Suprapubic skin (tissue), 4 donors: ENCODE measurements at places on chromosomes 12 and 14. TPM values are rescaled to one million over a fixed set of nuclear protein-coding genes. Genes with fewer than 3 reads are reported as not detected.

OR6C3 gene
- total RNA-seq: not detected

EML5 gene
- 1.8 TPM for total RNA-seq

PLCZ1 gene
- not detected for total RNA-seq

LTBP2 gene
- total RNA-seq: 21.7 TPM

AQP2 gene
- total RNA-seq: 0.15 TPM

GARIN6 gene
- not detected for total RNA-seq

DNAH10 gene
- 0.19 TPM for total RNA-seq

MYH6 gene
- total RNA-seq: not detected

TESPA1 gene
- total RNA-seq: not detected

TMPRSS12 gene
- total RNA-seq: 0.34 TPM

IRAK3 gene
- total RNA-seq: 6.5 TPM

C12orf50 gene
- not detected for total RNA-seq

ERG28 gene
- 10.2 TPM for total RNA-seq

MVK gene
- total RNA-seq: 30.1 TPM

CD163 gene
- total RNA-seq: 12.9 TPM

PLXNC1 gene
- total RNA-seq: 8.1 TPM

GRCh38 chr14:92287987-92288386 lies 35.0 kb upstream of the SLC24A4 start:
- H3K4me1 ChIP-seq: no peaks in the 10 kb centered on the region
- H3K4me3 ChIP-seq: no peak overlapping the region

DNA sequence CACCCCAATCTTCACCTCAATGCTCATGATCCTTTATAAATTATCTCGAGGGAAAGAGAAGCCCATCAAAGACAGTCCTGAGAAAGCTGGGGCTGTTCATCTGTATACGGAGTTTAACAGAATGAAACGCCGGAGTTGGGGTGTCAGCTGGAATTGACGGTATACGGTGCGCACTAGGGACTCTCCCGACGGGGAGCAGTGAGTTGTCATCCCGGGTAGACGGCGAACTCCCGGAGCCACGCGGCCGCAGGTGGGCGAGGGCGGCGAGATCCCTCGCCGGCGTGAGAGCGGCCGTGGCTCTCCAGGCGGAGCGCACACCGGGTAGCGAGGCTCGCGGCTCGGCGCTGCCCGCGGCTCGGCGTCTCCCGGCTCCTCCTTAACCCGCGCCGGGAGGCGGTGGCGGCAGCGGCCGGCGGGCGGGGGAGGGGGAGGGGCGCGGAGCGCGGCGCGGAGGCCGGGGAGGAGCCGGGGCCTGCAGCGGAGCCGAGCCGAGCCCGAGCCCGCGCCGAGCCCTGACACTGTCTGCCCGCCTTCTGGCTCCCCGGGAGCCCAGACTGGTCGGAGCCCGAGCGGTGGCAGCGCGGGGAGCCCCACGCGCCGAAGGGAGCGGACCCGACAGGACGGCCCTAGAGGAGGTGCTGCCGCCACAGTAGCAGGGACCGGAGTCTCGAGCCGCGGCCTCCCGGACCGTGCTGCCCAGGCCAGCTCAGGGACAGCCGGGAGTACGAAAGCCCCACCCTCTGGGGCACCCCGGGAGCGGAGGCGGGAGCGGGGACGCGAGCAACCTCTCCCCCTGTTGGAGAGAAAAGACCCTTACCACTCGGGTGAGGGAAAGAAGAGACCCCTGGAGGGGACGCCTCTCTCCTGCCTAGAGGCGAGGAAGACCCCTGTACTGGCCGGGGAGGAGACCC lies at the start of gene FOXJ2:
Gene FOXJ2, plus strand, starts transcription at position 475 of the 911 bp plus-strand sequence. CDS start 7,117 bp downstream, outside the sequence.
- H3K36me3 ChIP-seq: no peaks in the 10 kb centered on the region
- peak within 1 kb of the TSS; percentile 94 for H3K4me3 ChIP-seq
- peaks cover 57% of the 10 kb centered on the region for H3K4me1 ChIP-seq
- DNase-seq: peak; percentile 85
- no peaks in the 10 kb centered on the region for H3K27me3 ChIP-seq

- no peaks in the 10 kb centered on the region for H3K4me1 ChIP-seq
- H3K27me3 ChIP-seq: no peaks in the 10 kb centered on the region
- DNase-seq: no peak
These were observed 66.9 kb downstream of the METTL25 start for GRCh38 chr12:82425241-82425640.

DNA sequence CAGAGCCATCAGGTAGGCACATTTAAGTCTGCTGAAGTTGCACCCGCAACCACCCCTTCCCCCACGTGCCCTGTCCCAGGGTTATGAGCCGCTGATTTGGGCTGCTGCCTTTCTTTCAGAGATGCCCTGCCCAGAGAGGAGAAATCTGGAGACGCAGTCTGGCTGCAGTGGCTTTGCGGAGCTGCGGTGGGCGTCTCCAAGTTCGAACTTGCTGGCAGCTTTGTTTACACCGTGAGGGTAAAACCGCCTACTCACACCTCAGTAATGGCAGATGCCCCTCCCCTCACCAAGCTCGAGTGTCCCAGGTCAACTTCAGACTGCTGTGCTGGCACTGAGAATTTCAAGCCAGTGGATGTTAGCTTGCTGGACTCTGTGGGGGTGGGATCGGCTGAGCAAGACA lies 14.7 kb downstream of the PTCSC3 start:
- no peaks in the 10 kb centered on the region for H3K36me3 ChIP-seq
- H3K4me3 ChIP-seq: no peak overlapping the region
- no peaks in the 10 kb centered on the region for H3K27me3 ChIP-seq
- no peak overlapping the region for H3K27ac ChIP-seq

- H3K27me3 ChIP-seq: no peaks in the 10 kb centered on the region
- H3K4me1 ChIP-seq: no peaks in the 10 kb centered on the region
- no peak overlapping the region for H3K27ac ChIP-seq
- H3K36me3 ChIP-seq: no peaks in the 10 kb centered on the region
These were observed 168.0 kb downstream of the EGLN3 start for GRCh38 chr14:33782923-33783322.

- H3K36me3 ChIP-seq: no peaks in the 10 kb centered on the region
- H3K4me3 ChIP-seq: no peak overlapping the region
- no peaks in the 10 kb centered on the region for H3K4me1 ChIP-seq
- no peak for DNase-seq
- no peak overlapping the region for H3K27ac ChIP-seq
These were observed 298.6 kb upstream of the NOVA1 start for GRCh38 chr14:26896447-26896846.

- H3K27me3 ChIP-seq: no peaks in the 10 kb centered on the region
- H3K4me1 ChIP-seq: no peaks in the 10 kb centered on the region
- H3K27ac ChIP-seq: no peak overlapping the region
- H3K4me3 ChIP-seq: no peak overlapping the region
- H3K36me3 ChIP-seq: no peaks in the 10 kb centered on the region
These were observed 481.8 kb downstream of the TMEM117 start for GRCh38 chr12:44317651-44318126.

GRCh38 chr12:48022676-48023385 lies 18.6 kb upstream of the COL2A1 start:
- no peak overlapping the region for H3K27ac ChIP-seq
- H3K4me1 ChIP-seq: no peaks in the 10 kb centered on the region
- no peaks in the 10 kb centered on the region for H3K36me3 ChIP-seq

DNA sequence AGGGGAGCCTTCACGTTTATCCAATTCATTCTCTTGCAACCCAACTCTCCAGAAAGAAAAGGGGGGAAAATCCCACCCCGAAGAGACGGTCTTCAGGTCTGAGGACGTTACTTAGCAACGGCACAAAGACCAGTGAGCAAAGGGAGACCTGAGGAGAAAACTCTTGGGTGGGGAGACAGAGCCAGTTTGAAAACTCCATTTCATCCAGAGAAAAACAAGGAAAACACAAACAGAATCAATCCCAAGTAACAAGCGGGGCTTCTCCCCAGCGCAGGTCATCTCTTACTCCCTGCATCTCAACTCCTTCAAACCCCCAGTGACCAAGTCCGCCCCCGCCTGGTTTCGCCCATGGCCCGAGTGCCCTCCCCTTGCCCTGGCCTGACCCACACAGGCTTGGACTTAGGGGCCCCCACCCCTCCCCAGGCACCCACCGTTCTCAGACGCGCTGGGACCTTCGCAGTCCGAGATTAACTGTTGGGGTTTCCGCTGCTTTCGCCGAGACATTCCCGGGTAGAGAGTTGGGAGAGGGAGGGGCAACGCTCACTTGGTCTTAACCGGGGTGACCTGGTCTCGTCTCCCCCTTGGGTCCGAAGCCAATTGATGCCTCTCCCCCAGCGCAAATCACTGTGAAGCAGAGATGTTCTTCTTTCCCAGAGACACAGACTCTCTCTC lies 10.4 kb upstream of the SALL2 start:
- peaks cover 11% of the 10 kb centered on the region for H3K4me1 ChIP-seq
- H3K4me3 ChIP-seq: peak overlapping the region; percentile 30
- no peak for DNase-seq
- H3K36me3 ChIP-seq: no peaks in the 10 kb centered on the region
- no peak overlapping the region for H3K27ac ChIP-seq

GRCh38 chr12:120024193-120024592 lies 35.2 kb downstream of the BICDL1 start:
- no peak overlapping the region for H3K27ac ChIP-seq
- H3K36me3 ChIP-seq: no peaks in the 10 kb centered on the region
- no peaks in the 10 kb centered on the region for H3K4me1 ChIP-seq
- no peak overlapping the region for H3K4me3 ChIP-seq

DNA sequence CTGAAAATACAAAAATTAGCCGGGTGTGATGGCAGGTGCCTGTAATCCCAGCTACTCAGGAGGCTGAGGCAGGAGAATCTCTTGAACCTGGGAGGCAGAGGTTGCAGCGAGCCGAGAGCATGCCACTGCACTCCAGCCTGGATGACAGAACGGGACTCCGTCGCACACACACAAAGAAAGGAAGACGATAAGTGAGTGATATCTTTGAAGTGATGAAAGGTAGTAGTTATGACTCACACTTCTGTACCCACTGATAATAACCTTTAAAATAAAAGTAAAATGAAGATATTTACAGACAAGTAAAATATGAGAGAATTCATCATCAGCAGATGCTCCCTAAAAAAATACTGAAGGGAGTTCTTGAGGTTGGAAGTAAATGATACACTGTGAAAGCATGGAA lies 171.3 kb upstream of the CRY1 start:
- H3K4me1 ChIP-seq: no peaks in the 10 kb centered on the region
- DNase-seq: no peak
- H3K4me3 ChIP-seq: no peak overlapping the region

- no peak for DNase-seq
- H3K27ac ChIP-seq: no peak overlapping the region
- H3K27me3 ChIP-seq: no peaks in the 10 kb centered on the region
- H3K4me1 ChIP-seq: no peaks in the 10 kb centered on the region
- no peak overlapping the region for H3K4me3 ChIP-seq
- H3K36me3 ChIP-seq: no peaks in the 10 kb centered on the region
These were observed 16.6 kb downstream of the NOXRED1 start for GRCh38 chr14:77406718-77407117.

GRCh38 chr12:77179515-77179914 lies 114.1 kb upstream of the E2F7 start:
- no peak overlapping the region for H3K4me3 ChIP-seq
- no peaks in the 10 kb centered on the region for H3K4me1 ChIP-seq
- no peaks in the 10 kb centered on the region for H3K27me3 ChIP-seq
- no peak overlapping the region for H3K27ac ChIP-seq
- H3K36me3 ChIP-seq: no peaks in the 10 kb centered on the region

- DNase-seq: no peak
- H3K4me1 ChIP-seq: peaks cover 60% of the 10 kb centered on the region
- H3K4me3 ChIP-seq: peak overlapping the region; percentile 53
- H3K36me3 ChIP-seq: no peaks in the 10 kb centered on the region
- peak overlapping the region; percentile 81 for H3K27ac ChIP-seq
These were observed 11.7 kb upstream of the INF2 start for GRCh38 chr14:104677512-104678332.

DNA sequence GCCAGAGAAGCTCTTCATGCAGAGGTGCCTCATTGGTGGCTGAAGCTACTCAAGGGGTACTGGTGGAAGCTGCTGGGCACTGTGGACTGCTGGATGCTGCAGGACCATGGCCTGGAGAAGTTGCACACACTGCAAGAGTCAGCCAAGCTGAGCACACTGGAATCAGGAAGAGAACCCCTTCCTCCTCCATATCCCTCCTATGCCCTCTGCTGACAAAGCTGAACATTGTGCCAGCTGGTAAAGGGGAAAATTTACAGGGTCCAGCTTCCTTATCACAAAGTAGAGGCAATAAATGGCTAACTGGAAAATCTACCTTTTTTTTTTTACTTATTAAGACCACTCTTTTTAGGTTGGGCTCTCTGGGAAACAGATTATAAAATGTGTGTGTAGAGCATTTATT lies 6.5 kb downstream of the CCDC175 start:
- no peaks in the 10 kb centered on the region for H3K27me3 ChIP-seq
- DNase-seq: no peak
- no peaks in the 10 kb centered on the region for H3K4me1 ChIP-seq
- H3K27ac ChIP-seq: no peak overlapping the region
- H3K4me3 ChIP-seq: no peak overlapping the region

GRCh38 chr12:127785540-127785939 lies 481.4 kb upstream of the TMEM132C start:
- no peaks in the 10 kb centered on the region for H3K27me3 ChIP-seq
- H3K36me3 ChIP-seq: no peaks in the 10 kb centered on the region
- peak overlapping the region; percentile 5 for H3K27ac ChIP-seq
- H3K4me1 ChIP-seq: peaks cover 6% of the 10 kb centered on the region
- no peak for DNase-seq

DNA sequence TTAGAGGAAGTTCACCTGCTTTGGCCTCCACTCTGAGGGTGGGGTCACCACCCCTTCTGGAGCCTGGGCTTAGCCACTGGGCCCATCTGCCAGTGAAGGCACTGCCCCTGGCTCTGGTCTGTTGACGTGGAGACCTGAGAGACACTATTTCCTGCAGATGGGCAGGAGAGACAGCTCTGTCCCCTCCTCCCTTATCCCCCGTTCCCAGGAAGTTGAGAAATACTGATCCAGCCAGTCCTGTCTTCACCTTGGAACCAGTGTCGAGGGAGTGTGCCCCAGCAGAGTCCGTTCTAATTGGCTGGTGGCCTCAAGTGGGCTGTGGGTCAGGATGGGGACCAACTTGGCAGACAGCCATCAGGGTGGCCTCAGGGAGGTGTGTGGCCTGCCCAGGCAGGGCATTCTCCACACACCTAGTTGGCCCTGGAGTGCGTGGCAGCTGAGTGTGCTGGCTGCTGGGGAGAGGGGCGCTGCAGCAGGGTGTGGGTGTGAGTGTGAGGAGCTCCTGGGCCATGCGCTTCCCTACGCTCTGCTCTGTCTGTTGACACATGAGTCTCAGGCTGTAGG lies 25.4 kb downstream of the CLSTN3 start:
- peak overlapping the region; percentile 74 for H3K27ac ChIP-seq
- no peaks in the 10 kb centered on the region for H3K27me3 ChIP-seq
- peaks cover 24% of the 10 kb centered on the region for H3K36me3 ChIP-seq
- peaks cover 45% of the 10 kb centered on the region for H3K4me1 ChIP-seq
- DNase-seq: no peak
- H3K4me3 ChIP-seq: peak overlapping the region; percentile 24

DNA sequence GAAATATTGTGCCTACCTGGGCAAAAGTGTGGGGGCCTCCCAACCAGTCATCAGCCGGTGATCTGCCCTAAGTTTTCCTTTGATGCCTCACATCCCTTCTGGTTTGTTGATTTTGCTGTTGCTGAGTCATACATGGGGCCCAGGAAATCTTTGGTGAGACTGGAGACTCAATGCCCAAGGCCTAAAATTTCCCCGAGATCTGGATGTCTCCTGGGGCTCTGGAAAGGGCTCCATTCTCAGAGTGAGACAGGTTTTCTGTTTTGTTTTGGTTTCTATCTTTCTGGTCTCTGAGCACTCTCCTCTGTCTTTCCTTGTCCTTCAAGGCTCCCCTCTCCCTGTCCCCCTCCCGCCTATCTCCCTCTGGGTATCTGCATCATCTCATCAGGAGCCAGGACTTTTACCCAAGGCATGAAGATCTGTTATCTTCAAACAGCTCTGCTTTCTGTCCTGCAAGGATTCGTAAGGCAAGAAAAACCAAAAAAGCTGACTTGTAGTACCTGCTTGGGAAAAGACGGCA lies 152.8 kb upstream of the MAX start:
- H3K4me1 ChIP-seq: peaks cover 19% of the 10 kb centered on the region
- no peak for DNase-seq
- H3K27ac ChIP-seq: no peak overlapping the region
- no peaks in the 10 kb centered on the region for H3K27me3 ChIP-seq
- no peak overlapping the region for H3K4me3 ChIP-seq
- no peaks in the 10 kb centered on the region for H3K36me3 ChIP-seq
